ENCODE measurements at places on chromosomes 4 and X. TPM values are rescaled to one million over a fixed set of nuclear protein-coding genes. Genes with fewer than 3 reads are reported as not detected.

DRD5 gene
- total RNA-seq = not detected

FGFBP2 gene
- total RNA-seq = not detected

CSAG3 gene
- not detected for total RNA-seq

ERCC6L gene
- 7.2 TPM for total RNA-seq

- no peak overlapping the region for H3K27ac ChIP-seq
- peak; percentile 0 for DNase-seq
- H3K4me3 ChIP-seq = no peak overlapping the region
- H3K4me1 ChIP-seq = peaks cover 6% of the 10 kb centered on the region
Measured at GRCh38 chrX:68997911-68998310, 167.3 kb downstream of the PJA1 start.

DNA sequence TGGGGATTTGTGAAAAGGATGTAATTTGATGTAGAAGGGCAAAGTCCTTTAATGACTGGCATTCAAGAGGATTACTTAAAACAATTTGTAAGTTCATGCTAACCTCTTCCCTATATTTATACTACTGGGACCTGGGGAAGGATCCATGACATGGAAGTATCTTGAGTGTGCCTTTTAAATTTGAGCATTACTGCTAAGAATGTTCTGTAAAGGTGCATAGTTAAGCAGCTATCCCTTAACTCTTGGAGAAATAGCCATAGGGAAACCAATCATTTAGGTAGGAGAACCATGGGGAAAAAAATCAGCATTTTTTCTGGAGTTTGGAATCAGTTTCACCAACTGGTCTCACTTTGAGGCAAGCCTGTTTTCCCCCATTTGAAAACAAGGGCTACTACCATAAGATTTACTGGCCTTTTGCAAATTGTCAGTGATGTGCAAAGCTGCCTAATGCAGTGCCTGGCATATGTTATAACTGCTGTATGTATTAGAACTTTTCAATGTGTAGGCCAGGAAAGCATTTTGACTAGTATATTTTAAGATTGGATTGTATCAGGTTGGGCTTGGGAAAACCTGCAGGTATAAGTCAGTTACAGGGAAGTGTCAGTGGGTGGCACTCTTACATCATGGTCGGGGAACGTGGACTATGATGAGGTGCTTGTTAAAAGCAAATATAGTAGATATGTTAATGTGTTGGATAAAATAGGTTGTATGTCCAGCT, 72.1 kb downstream of the PRSS12 start:
- H3K4me3 ChIP-seq = peak overlapping the region; percentile 87
- peak; percentile 56 for DNase-seq
- H3K27me3 ChIP-seq = peaks cover 19% of the 10 kb centered on the region
- H3K4me1 ChIP-seq = peaks cover 62% of the 10 kb centered on the region

- no peak overlapping the region for H3K4me3 ChIP-seq
- H3K36me3 ChIP-seq = no peaks in the 10 kb centered on the region
- peak overlapping the region; percentile 54 for H3K27ac ChIP-seq
- peaks cover 17% of the 10 kb centered on the region for H3K4me1 ChIP-seq
Measured at GRCh38 chrX:101257448-101258258, 33.5 kb downstream of the TAF7L start.

- no peaks in the 10 kb centered on the region for H3K36me3 ChIP-seq
- no peak overlapping the region for H3K27ac ChIP-seq
- no peaks in the 10 kb centered on the region for H3K4me1 ChIP-seq
- H3K27me3 ChIP-seq = no peaks in the 10 kb centered on the region
- no peak overlapping the region for H3K4me3 ChIP-seq
Measured at GRCh38 chr4:72207196-72207595, 175.4 kb downstream of the NPFFR2 start.

DNA sequence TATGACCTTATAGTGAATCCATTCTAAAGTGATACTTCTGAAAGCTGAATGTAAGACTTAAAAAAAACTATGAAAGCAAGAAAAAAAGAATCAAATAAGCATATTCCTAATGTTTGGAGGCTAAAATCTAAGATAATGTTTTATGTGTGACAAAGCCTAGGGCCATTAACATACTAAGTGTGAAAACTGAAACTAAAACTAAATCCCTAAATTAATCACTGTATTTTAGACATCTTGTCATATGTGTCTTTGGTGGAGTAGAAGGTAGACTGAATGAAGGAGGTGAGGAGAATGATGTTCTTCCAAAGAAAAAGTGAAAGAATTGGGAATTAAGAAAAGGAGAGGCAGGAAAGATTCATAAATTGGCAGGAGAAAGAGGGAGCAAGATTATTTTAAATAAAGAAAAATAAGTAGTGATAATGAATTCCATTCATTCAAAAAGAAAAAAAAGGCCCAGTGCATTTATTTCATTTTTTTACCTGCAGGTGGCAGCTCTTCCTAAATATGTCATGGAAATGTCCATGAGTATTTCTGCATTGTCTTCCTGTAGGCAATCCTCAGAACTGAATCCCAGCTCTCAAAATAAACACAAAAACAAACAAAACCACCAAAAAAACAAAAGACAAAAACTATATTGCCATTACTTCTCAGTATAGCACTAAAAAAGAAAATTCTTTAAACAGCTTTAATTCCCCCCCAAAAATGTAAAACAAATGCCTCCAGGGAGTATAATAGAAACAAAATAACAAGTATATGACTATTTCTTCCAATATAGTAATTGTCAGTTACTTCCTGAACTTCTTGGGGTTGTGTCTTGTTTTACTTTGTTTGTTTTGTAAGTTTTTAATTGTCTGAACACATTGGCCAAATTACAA, 17.0 kb upstream of the AP1AR start:
- no peaks in the 10 kb centered on the region for H3K36me3 ChIP-seq
- peak overlapping the region; percentile 68 for H3K4me3 ChIP-seq
- H3K27me3 ChIP-seq = no peaks in the 10 kb centered on the region
- peaks cover 22% of the 10 kb centered on the region for H3K4me1 ChIP-seq

- peaks cover 12% of the 10 kb centered on the region for H3K4me1 ChIP-seq
- H3K27me3 ChIP-seq = peaks cover 11% of the 10 kb centered on the region
Measured at GRCh38 chr4:185502386-185502785, 30.9 kb upstream of the CCDC110 start.

All from HFFc6 (cell line).